Stimulated activated CD8-positive, alpha-beta memory T cell treated with anti-CD3 and anti-CD28 coated beads, Interleukin-7, amount 100 ng/mL, for 4 hours (primary cell): ENCODE measurements at places on chromosomes 6 and 20.

GRCh38 chr6:71410164-71410566, 121.6 kb downstream of the OGFRL1 start:
- no peak for DNase-seq

DNA sequence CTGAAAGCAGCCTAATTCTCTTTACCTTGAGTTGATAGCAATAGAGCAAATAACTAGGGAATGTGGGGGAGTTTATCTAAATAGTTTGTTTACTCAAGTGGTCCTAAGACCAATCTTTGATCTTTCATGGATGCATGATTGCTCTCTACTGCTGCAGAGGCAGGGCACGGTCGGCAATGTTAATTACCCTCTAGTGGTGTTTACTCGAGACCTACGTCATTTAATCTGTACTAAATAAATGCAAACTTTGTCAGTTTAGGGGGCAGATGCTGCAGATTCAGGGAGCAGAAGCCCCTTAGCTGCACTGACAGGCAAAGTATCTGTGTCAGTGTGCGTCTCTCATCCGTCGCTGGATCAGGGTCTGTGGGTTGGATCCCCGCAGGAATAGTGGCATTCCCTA, 6.9 kb downstream of the RTN4IP1 start:
- no peak for DNase-seq

GRCh38 chr6:195861-196360, 96.4 kb upstream of the DUSP22 start:
- peak; percentile 55 for DNase-seq

DNA sequence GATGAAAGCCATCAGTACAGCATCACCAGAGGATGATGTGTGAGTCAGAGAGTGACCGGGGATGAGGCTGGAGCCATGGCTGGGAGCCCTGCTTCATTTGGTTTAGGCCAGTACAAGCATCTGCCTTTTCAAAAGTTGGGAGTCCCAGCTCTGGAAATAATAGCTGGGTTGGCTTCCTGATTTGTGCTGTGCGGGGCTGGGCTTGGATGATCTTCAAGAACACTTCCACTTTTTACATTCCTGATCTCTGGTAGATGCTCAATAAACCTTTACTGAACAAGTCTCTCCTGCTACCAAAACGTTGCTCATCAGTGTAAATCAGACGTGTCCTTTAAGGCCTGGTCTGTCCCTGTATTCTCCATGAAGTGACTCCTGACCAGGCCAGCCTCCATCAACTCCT, 44.1 kb upstream of the ADGRF4 start:
- DNase-seq, result no peak

DNA sequence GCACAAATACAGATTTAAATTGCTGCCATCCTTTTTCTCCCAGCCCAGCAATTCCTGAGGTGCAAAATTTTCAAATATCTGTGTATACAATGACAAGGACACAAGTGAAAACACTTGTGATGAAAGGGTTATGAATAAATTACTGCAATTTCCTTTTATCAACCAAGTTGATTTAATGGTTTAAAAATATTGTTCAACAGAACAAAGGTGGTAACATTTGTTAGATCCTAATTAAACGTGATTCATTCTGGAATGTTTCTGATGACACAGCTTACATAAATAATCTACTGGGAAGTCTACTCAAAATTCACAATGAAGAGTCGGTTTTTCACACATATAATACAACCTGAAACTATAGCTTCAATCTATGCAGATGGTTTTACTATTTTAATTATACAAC, 17.1 kb downstream of the B4GALT5 start:
- DNase-seq, result no peak

- DNase-seq, result no peak
These were observed 40.7 kb upstream of the CCDC167 start for GRCh38 chr6:37540390-37540789.

DNA sequence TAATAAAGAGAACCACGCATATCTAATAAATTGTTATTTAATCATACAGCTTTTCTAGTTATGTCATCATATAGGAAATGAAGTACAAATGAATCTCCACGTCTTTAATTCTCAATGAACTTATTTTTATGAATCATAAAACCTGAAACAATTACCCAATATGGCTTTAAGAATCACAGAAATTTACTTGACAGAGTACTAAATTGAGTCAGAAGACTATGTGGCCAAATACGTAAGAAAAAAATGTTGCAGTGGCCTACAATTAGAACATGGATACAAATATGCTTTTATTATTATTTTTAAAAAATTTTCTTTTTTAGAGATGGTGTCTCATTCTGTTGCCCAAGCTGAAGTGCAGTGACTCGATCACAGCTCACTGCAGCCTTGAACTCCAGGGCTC, 584.7 kb upstream of the SLC35B3 start:
- no peak for DNase-seq

GRCh38 chr6:11763460-11764249, 14.9 kb downstream of the ADTRP start:
- no peak for DNase-seq

DNA sequence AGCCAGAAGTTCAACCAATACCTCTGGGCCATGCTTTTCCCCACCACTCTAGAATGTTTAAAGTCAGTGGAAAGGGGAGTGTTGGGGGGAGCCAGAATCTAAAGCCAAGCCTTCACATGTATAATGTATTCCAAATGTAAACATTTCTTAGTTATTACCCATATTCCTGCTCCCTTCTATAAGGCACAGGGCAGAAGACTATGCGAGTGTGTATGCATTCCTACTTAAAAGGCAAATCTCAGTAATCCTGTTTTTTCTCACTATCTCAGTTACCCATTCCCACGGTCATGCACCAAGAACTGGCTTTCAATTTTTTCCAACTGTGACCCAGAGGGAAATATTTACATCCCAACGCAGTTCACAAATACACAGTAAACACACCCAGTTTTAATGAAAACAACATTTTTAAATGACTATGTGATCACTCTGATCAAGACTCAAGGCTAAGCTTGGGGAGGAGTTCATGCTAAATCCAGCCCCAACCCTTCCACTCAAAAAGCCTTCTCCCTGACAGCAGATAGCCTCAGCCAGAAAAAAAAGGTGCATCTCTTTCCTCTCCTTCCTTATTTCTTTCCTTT, 57.5 kb downstream of the EPB41L2 start:
- no peak for DNase-seq

- DNase-seq, result no peak
These were observed 183.7 kb downstream of the CD109 start for GRCh38 chr6:73879501-73880293.

GRCh38 chr6:22079783-22080182, 217.1 kb downstream of the PRL start:
- DNase-seq, result no peak

DNA sequence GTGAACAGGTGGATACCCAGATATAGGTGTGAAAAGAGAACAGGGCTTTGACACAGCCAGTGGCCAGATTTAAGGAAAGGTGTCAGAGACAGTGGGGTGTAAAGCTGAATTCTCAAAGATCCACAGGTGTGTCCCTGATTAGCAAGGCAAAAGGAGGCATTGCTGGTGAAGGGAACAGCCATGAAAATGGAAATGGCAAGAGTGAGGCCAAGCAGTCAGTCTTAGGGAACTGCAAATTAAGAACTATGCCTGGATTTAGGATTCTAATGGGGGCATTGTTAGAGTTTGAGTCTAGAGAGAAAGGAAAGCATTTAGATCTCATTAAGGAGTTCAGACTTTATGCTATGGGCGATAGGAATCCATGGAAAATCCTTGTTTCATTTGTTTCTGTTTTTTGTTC, 789.2 kb downstream of the MAFB start:
- no peak for DNase-seq

DNA sequence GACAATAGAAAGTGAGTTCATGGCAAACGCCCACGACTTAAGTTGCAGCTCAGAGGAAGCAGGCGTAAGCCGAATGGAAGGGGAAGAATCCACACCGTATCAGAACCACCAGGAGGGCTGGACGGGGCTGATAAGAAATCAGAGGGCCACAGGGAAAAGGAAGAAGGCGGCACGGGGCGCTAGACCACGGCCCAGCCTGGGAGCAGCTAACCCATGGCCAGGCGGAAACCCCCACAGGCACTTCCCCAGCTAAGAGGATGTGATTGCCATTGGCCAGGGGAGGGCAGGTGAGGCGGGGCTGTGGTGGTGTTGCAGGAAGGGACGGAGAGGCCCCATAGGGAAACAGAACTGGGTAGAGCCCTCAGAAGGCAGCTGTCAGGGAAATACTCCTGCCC, 174.0 kb upstream of the AFDN start:
- DNase-seq, result no peak

- no peak for DNase-seq
These were observed 29.2 kb downstream of the ISM1 start for GRCh38 chr20:13250251-13250650.

DNA sequence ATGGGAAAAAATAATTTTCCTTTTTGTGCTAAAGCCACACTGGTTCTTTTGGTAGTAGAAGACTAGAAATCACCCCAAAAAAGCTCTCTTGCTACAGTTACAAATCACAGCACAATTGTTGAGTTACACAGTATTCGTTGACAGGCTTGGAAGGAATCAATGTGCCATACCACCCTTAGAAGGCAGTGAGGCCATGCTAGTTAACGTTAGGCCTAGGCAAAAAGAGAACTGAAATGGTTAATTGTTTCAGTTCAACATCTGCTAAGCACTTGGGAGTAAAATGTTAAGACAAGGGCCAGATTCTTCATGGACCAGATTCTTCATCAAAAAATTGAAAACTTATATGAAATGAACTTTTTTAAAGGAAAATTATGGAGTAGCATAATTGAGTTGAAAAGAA, 626.2 kb downstream of the UTRN start:
- DNase-seq, result no peak

DNA sequence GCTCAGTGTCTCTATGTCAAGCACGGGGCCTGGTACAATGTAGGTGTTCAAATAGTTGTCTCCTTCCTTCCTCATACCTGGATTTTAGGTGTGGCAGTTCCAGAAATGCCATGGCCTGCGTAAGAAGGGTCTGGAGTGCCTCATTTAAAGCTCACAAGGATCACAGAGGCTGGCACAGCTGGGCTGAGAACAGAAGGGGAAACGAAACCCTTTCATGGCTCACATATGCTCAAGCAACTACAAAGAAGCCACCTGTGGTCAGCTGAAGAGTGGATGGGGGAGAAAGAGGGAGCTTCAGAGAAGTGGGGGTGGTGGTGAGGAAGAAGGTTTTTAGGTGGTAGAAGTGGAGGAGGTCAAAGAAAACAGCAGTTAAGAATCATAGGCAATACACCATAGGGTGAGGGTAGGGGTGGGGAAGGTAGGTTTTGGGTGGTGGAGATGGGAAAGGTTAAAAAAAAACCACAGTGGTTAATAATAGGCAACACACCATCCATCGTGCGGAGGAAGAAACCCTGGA, 17.0 kb upstream of the TOP1 start:
- no peak for DNase-seq

GRCh38 chr6:154930451-154930851, 64.7 kb upstream of the TIAM2 start:
- DNase-seq, result no peak

DNA sequence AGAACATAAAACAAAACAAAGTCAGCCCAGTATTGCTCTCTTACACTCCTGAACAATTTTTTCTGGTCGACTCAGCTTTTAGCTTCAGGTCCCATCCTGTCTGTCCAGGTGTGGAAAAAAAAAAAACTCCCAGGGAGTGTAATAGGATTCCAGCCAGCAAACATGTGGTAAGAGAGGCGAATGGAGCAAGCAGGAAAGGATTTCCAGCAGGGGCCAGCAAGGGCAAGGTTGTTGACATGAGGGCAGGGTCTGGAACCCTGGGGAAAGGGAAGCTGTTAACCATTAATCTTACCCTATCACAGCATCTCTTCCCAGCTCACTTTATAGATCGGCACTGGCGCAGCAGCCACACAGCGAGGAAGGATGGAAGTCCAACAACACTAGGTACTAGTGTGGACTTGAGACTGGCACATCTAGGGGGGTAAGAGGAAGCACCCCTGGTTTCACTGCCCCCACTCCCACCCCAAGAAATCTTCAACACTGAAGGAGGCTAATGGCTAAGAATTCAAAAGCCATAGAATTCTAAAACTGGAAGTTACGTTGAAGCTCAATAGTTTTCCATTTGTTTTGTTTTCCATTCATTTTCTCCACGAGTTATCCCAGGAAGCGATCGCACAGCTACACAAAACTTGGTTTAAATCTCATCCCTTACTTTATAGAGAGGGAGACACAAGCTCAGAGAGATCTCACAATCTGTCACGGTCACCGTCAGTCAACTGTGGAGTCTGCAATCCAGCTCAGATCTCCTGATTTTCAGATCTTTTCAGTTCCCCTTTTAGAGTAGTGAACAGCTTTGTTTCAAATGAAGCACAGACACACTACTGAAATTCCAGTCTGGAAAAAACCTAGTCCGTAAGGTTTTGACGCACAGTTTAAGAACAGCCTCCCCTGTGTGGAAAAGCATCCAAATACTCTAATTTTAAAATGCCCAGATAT, 53.3 kb downstream of the SLC22A23 start:
- DNase-seq, result no peak

DNA sequence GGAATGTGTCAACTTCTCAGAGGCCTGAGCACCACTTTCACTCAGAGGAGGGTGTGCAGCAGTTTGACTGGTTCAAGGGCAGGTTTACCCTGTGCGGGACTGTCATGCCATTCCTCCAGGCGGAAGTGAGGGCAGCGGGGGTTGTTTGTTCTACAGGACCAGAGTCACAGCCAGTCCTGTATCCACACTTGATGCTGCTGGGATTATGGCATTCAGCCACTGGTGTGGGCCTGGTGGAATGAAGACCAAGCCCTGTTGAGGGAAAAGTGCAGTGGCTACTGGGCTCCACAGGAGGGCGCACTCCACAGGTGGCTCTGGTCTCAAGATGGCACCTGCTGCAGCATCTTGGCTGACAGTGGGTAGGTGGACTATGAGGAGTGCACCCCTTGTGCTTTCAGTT, 14.8 kb downstream of the SEMG2 start:
- no peak for DNase-seq

- DNase-seq, result peak; percentile 55
These were observed 28.8 kb upstream of the CCND3 start for GRCh38 chr6:41970436-41970846.

- no peak for DNase-seq
These were observed 56.8 kb downstream of the LINC00237 start for GRCh38 chr20:21049305-21049828.

DNA sequence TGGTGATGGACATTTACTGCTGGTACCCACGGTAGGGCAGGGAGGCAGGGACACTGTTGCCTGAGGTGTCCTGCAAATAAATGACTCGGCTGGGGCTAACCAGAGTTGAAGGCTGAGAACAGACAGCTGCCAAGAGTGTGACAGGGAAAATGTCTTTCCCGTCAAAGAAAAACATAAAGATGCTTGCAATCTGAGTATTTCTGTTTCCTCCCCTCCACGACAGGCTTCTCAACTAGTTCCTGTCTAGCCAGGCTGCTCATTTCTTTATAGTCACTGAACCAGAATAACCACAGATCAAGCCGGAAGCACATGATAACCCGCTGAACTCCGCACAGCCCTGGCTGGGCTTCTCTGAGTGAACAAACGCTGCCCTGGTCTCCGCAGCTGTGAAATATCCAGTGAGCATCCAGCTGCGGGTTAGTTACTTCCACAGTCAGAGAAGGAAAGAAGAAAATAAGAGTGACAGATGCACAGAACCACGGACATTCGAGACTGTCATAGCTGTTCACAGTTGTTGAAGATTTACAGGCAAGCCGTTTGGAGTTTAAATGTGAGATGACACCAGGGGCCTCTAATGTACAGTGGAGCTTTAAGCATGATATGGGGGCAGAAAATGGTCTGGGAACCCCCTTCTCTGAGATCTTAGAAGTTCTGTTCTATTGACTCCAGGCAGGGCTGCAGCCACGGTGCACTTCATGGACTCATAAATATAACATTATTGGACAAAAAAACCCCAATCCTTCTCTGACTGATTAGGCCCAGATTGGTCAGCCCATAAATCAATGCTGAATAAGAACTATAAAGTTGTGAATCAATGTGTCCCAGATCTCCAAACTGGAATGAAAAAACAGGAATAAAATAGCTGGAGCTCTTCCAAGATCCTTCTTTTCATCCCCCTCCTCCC, 299.9 kb upstream of the SUPT3H start:
- peak; percentile 20 for DNase-seq
